ENCODE measurements at places on chromosomes 16 and 17. TPM values are rescaled to one million over a fixed set of nuclear protein-coding genes. Genes with fewer than 3 reads are reported as not detected.

Gene HOXB4
- total RNA-seq = 4.6 TPM

Gene FSCN2
- total RNA-seq = 11.0 TPM

Gene PPP1R1B
- total RNA-seq = 0.91 TPM

Gene IGSF6
- not detected for total RNA-seq

Gene SOX8
- total RNA-seq = 0.72 TPM

Gene CBLN1
- total RNA-seq = not detected
